SIG-M5 (cell line): ENCODE measurements at places on chromosomes 7 and 10.

GRCh38 chr10:45008524-45009161 lies 7.9 kb downstream of the ZNF22 start:
- DNase-seq = peak; percentile 56

GRCh38 chr7:47827871-47828270 lies 120.4 kb downstream of the PKD1L1 start:
- no peak for DNase-seq

DNA sequence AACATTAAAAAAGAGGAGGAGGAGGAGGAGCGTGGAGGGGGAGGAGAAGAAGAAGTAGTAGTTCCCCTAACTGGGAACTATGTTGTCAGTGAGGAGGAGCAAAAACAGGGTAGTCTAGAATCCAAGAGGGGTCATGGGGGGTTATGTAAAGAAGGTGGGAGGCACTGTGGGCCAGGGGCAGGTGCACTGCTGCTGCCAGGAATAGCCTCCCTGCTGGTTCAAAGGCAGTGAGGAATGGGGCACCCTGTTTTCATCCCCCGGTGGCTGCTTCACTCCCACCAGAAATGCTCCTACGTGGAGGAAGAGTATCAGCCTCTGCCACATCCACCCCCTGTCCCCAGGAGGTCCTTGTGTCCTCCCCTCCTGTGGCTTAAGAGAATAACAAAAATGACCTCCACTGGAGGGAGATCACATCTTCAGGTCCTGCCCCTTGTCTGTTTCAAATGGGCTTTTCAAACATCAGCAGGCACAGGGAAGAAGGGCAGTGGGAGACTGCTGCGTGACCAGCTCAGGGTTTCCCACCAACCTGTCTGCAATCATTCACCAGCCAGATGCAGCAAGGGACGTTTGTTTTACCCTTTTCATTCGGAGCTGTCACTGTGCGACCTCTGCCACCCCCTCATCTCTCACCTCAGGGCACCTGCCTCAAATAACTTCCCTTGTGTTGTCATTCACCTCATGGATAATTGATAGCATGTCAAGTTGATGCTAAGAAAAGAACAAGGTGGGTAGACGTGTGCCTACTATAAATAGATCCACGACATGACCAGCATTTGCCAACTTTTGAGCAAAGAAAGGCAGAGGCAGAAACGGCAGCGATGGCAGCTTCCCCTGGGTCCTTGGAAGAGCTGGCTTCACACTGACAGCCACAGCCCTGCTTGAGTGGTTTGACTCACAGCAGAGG lies 92.6 kb downstream of the DGKI start:
- DNase-seq = no peak

- DNase-seq = no peak
These were observed 63.0 kb downstream of the MAPK8 start for GRCh38 chr10:48369501-48369900.

GRCh38 chr7:126605056-126605455 lies 647.7 kb downstream of the GRM8 start:
- no peak for DNase-seq

GRCh38 chr7:33392148-33392547 lies 262.8 kb downstream of the BBS9 start:
- DNase-seq = no peak

DNA sequence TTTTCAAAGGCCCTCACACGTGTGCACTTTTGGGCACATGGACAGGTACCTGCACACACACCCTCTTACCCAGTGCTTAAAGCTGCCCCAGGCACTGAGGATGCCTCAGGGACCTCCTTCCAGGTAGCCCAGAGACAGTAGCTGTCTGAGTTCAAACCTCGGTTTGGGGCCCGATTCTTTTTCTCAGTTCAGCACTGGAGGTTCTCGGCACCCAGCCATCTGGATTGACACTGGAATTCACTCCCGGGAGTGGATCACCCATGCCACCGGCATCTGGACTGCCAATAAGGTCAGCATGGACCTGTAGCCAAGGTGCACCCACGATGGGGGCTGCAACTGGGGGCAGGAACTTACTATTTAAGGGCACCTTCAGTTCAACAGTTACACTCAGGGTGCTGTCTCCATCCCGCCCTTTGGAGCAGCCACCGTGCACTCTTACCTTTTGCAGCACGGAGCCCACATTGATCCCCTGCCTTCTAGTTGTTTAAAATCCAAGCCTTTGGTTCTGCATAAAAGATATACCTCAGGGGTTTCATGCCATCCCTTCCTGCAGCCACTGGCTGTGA lies 17.7 kb downstream of the CPA5 start:
- no peak for DNase-seq

- DNase-seq = peak; percentile 29
These were observed 52.7 kb downstream of the RBM17 start for GRCh38 chr10:6141296-6142151.

DNA sequence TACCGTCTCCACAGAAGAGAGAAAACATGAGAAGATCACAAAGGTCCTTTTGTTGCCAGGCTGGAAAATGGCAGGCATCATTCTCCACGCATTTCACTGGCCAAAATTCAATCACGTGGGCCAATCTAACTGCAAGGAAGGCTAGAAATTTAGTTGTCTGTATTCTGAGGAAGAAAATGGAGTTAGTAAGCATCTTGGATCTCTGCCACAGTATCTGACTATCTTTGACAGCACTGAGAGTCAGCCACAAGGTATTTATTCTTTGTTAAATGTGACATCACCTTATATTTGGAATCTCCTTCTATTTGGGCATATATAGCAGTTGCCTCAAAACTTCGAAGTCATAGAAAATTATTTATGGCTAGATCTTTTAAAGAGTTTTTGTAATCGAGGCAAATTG lies 213.9 kb downstream of the NSUN6 start:
- no peak for DNase-seq

DNA sequence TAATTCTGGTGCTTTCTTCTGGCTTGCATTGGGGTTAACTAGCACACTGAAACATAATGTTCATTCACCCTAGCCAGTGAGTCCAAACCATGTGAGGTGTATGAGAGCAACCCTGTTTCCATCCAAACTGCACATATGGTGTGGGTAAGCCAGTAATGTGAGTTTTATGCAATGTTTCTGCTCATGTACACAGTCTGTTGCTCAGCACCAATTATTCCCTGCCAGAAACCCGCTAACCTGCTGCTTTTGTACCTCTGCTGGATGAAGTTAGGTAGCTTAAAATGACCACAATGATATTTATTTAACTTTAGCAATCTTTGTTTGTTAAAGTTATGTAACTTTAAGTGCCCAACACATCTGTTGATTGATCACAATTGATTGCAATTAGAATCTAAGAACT lies 93.7 kb upstream of the RPA3 start:
- no peak for DNase-seq

GRCh38 chr7:158536871-158537515 lies 50.6 kb downstream of the PTPRN2 start:
- DNase-seq = no peak

GRCh38 chr7:32153006-32153405 lies 82.8 kb upstream of the PDE1C start:
- no peak for DNase-seq

- no peak for DNase-seq
These were observed 55.0 kb downstream of the WAC start for GRCh38 chr10:28587970-28588290.

DNA sequence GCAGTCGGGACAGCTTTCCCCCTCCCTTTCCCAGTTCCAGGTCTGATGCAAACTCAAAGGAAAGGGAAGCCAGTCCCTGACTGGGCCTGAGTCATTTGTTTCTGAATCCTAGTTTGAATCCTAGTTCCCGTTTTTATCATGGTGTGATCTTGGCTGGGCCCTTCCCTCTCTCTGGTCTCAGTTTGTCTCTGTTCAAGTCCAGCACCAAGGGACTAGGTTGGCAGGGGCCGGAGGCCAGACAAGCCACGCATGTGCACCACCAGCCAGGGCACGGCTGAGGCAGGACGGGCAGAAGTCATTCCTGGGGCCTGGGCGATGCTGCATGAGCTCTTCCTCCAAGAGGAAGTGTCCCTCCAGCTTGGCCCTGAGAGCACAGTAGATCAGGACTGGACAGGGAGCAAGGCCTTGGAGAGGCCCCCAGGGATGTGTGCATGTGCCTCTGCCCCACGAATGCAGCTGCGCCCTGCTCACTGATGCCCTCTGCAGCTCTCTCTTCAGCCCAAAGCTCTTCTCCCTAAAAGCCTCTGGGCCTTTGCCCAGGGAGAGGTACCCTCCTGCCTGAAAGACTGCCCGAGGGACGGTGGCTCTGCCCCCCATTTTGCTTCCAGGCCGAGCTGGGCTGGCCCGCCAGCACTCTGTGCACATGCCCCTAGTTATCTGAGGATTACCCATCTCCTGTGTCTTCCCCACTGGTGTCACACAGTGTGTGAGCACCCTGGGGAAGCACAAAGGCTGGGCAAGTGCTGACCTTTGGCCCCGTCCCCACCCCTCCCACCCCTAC lies 86.7 kb downstream of the ZMIZ1 start:
- no peak for DNase-seq

GRCh38 chr10:77029777-77030717 lies 607.6 kb downstream of the KCNMA1 start:
- no peak for DNase-seq

GRCh38 chr10:116287906-116288501 lies 15.0 kb upstream of the GFRA1 start:
- no peak for DNase-seq

- DNase-seq = no peak
These were observed 59.2 kb downstream of the ANLN start for GRCh38 chr7:36448781-36449379.

DNA sequence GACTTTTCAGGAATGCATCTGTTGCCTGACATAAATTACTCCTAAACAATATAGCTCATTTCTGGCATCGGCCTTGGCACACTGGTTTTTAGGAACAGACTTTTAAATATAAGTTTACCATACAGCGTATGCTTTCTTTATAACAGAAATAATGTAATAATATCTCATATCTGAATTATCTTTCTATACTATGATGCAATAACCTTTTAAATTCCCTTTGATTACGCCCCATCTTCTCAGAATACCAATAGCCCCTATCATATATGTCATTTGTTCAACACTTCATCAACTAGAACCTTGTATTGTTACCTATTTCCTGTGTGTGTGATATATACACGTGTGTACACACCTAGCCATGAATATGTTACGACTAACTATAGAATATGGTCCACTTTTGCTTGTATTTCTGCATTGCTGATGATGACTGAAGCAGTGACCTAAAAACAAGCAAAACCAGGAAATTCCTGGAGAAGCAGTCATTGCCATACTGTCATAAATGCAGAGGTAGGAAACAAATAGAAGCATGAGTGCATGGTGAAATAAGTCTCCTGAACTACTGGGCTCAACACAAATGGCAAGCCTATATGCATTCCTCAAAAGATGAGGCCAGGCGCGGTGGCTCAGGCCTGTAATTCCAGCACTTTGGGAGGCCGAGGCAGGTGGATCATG lies 618.4 kb upstream of the NRP1 start:
- DNase-seq = no peak

DNA sequence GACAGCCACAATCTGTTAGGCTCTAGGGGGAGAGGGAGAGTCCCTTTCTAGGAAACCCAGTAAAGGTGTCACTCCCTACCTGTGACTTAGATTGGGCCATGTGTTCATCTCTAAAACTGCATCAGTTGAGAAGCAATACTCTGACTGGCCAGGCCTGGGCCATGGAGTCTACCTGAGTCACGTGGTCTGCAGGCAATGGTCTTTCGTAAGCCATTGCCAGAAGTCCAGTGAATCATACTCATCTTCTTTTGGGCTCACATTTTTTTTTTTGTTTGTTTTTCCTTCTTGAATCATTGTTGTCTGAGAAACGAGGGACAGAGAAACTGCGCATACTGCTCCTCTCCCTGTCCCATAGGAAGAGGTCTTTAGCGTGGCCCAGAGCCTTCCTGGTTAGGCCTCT lies 215.6 kb downstream of the CCSER2 start:
- no peak for DNase-seq

DNA sequence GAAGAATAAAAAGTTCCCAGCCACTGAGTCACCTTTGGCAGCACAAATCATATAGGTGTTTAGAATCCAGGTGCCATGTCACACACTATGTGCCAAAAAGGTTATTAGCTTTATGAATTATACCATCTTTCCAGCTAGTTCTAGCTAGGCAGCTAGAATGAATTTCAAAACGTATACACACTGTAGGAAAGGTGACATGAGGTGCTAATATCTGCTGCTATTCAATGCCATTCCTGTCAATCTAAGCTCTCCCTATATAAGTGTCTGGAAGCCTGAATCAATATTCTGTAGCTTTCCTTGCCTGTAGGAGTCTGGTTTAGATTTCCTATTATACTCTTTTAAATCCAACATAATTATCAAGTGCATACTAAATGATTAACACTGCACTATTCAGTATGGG lies 868.6 kb downstream of the GATA3 start:
- DNase-seq = no peak

GRCh38 chr10:68795886-68796532 lies 31.3 kb upstream of the STOX1 start:
- DNase-seq = no peak

DNA sequence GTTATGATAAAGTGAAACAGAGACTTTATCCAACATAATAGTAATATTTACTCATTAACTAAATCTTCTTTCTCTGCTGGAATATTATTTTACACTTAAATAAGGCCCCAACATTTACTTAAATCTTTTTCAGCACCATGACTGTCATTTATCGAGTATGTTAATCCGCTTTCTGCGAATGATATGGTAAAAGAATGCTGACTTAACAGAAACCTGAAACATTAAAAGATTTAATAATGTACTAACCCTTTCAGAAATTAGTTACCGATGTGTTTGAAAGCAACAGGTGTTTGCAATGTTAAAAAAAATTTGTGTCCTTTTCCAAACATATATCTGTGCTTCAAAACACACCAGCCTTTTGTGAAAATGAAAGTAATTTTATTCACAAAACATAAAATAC lies 190.5 kb downstream of the SKAP2 start:
- DNase-seq = no peak
